ENCODE measurements at places on chromosomes 16 and 17. TPM values are rescaled to one million over a fixed set of nuclear protein-coding genes. Genes with fewer than 3 reads are reported as not detected.

The TPPP3 gene
- 320 TPM for polyA plus RNA-seq

The SLC47A2 gene
- polyA plus RNA-seq = 0.40 TPM

The MFAP4 gene
- polyA plus RNA-seq = 420 TPM

The ITGAX gene
- 1.6 TPM for polyA plus RNA-seq

The SSH2 gene
- polyA plus RNA-seq = 23.8 TPM

The KCTD19 gene
- 9.6 TPM for polyA plus RNA-seq

The ZNF624 gene
- 10.4 TPM for polyA plus RNA-seq

The CACNA1G gene
- polyA plus RNA-seq = 38.2 TPM

The IL17C gene
- polyA plus RNA-seq = not detected

The KRTAP2-1 gene
- polyA plus RNA-seq = not detected

- no peak for DNase-seq
Measured at GRCh38 chr16:56134790-56135189, 56.5 kb upstream of the GNAO1 start.

DNA sequence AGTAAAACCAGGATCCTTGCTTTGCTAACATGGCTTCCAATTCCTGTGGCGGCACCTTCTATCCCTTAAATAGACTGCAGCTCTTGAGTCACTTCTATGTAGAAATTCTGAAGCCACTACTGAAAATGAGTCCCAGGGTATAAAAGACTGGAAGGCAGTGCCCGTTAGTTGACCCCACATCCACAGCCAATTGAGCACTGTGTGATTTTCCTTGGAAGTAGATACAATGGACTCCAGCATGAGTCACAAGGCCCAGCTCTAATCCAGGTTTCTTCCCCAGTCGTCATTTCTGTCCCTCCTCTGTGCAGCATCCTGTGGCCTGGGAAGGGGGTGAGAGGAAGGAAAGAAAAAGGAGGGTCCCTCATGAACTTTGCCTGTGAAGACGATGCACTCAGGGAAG lies 69.5 kb downstream of the HLF start:
- DNase-seq = no peak

DNA sequence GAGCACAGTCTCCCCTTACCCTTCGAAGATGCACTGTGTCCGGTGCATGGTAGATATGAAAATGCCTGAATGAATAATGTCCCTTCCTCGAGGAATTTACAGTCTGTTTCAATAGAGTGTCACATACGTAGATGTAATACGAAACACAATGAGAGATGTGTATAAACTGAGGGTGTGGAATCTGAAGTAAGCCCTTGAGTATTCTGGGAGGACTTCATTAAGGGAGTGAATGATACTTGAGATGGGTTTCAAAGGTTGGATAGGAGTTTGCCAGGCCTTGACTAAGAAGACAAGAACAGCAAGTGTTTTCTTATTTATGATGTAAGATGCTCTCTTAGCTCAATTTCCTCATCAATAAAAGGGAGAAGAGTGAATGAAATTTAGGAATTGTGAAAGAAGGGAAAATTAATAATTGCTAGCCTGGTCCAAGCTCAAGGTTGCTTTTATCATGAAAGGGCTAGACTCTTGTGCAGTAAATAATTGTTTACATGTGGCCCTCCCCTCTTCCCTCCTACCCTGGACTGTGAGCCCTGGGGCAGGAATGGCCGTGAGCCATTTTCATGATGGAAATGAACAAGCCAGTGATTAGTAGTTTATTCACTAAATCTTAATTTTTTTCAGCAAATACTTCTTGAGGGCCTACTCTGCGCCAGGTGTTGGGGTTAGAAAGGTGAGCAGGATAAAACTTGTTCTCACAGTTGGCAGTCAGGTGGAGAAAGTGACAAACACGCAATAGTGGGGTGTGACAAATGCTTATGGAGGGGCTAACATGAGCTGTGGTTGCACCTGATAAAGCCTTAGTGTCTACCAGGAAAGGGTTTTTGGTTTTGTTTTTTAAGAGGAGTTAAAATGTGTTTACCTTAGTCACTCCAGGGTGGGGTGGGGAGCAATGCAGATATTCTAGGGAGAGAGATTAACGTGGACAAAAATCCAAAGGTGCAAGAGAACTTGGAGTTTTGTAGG lies 1.6 kb downstream of the KIF22 start:
- DNase-seq = no peak

DNA sequence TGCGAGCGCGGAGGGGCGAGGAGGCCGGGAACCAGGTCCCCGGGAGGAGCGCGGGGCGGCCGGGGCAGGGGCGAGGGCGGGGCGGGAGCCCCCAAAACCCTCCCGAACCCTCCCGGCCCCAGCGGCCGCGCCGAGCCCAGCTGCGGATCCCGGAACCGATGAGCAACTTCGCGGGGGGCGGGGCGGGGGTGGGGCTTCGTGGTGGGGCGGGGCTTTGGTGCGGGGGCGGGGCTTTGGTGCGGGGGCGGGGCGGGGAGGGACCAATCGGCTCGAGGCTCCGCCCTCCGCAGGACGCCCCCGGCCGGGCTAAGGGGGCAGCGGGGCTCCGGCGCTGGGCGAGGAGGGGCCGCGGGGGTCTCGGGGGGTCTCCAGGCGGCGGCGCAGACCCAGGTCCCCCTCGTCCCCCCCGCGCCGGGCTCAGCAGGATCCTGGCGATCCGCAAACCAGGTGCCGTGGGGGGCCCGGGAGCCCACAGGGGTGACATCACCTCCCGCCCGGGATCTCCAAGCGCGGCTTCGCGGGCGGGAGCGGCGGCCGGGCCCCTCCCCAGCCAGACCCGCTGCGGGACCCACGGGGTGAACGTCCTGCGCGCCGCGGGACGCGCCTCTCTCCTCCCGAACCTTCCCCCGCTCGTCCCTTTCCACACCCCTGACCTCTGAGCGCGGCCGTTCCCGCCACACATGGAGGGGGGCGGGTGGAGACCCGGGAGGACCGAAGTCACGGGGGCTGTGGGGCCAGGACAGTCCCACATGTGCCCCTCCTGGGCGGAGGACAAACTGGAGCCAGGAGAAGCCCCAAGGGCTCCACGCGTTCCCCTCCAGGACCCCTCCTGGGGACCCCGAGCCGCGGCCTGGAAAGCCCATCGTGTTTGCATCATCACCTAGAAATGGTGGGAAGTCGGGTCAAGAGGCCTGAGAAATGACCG lies at the start of gene ABR:
ABR (minus strand) TSS at position 164 of the 925 bp plus-strand sequence. CDS start 254 bp downstream, outside the sequence.
- no peak for DNase-seq

DNA sequence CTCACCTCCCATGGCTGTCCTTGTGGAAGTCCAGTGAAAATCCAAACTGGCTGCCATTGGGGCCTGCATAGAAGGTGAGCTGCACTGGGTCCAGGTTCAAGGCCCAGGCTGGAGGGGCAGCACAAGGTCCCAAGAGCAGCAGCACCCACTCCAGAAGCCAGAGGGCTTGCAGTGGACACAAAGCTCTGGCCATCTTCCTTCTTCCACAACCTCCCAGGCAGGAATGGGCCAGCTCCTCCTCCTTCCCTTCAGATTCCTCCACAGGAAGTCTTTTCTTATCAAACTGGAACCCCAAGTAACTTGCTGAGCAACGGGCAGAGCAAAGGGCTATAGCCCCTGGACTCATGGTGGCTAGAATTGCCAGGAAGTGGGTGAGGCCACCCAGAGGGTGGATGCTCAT lies at the start of gene ITGA2B:
ITGA2B (minus strand) TSS at position 369 of the 400 bp plus-strand sequence; CDS start at position 193, 176 bp downstream.
- no peak for DNase-seq

- DNase-seq = peak; percentile 21
Measured at GRCh38 chr17:63555500-63556156, 5.4 kb downstream of the DCAF7 start.

- no peak for DNase-seq
Measured at GRCh38 chr16:52618753-52619497, 72.0 kb upstream of the TOX3 start.

GRCh38 chr17:59400858-59401257 lies 69.4 kb downstream of the YPEL2 start:
- DNase-seq = no peak

GRCh38 chr16:12543700-12544476 lies 259.8 kb downstream of the CPPED1 start:
- DNase-seq = no peak

- DNase-seq = no peak
Measured at GRCh38 chr17:78134899-78135385, 4.4 kb downstream of the TMC8 start.

GRCh38 chr17:43846963-43847371 lies at the start of gene CD300LG:
TSS of gene CD300LG (plus strand) at chr17:43847176. CDS start at chr17:43847217, 41 bp downstream.
- peak; percentile 45 for DNase-seq

DNA sequence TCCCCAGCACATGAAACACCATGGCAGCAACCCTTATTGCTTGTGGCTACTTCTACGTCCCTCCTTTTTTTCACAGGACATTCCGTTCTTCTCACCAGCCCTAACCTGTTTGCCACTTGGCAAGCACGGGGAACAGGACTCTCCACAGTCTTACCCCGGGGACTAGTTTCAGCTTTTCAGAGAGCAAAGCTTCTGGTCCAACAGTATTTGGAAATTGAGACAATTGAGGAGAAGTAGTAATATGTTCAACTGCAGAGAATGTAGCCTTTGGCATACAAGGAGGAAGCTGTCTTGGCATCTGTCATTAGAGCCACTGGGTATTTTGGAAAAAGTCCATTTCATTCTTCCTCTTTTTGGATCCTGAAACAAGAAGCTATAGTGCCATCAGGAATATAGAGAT lies 65.7 kb downstream of the MAP2K6 start:
- no peak for DNase-seq

GRCh38 chr16:85104821-85105391 lies 7.4 kb downstream of the CIBAR2 start:
- DNase-seq = no peak

Measured in left lung (tissue), 14 donors.